ENCODE measurements at places on chromosomes 11 and 22.

DNA sequence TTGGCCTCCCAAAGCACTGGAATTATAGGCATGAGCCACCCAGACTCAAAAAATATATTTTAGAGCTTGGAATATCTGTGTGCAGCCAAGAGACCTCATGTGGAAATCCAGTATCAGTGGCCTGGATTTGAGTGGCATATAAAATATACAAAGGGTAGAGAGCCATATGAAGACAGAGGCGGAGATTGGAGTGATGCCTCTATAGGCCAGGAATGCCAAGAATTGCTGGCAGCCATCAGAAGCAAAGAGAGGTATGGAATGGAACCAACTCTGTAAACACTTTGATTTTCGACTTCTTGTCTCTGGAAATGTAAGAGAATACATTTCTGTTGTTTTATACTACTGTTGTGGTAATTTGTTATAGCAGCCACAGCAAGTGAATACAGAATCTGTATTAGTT, 123.0 kb downstream of the PLEKHA7 start:
- no peak for DNase-seq

DNA sequence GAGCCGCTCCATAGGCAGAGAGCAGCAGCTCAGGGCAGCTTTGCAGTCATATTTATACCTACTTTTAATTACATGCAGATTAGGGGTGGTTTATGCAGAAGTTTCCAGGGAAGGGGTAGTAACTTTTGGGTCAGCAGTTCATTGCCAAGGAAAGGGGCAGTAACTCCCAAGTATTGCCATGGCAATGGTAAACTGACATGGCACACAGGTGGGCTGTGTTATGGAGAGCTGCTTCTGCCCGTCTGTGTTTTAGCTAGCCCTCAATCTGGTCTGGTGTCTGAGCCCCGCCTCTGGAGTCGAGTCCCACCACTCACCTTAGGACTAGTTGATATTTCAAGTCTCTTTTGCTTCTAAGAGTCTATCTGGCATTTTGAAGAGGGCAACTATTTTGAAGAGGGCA, 12.2 kb upstream of the ZBTB16 start:
- no peak for DNase-seq

GRCh38 chr11:102108734-102109440, 1.4 kb upstream of the YAP1 start:
- DNase-seq: no peak

- DNase-seq: no peak
Measured at GRCh38 chr11:32858731-32859130, 29.0 kb downstream of the PRRG4 start.

GRCh38 chr11:70933981-70934583, 318.3 kb downstream of the SHANK2 start:
- no peak for DNase-seq

DNA sequence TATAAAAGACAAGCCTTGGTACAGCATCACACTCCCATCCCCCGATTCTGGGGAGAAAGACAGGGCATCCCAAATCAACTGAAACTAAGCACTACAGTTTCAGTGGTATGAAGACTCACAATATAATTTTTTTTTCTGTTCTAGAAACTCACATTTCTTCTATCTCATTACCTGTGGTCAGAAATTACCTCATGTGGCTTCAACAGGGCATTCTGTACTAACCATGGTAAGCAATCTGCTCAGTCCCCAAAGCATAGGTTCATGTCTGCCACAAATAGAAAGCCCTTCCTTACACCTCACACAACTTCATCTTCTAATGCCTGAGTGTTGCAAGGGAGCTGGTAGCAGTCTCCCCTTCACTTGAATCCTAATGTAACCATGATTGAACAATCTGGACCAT, 147.4 kb upstream of the POU2AF2 start:
- DNase-seq: no peak
